ENCODE measurements at places on chromosomes 13 and 19. TPM values are rescaled to one million over a fixed set of nuclear protein-coding genes. Genes with fewer than 3 reads are reported as not detected.

DNA sequence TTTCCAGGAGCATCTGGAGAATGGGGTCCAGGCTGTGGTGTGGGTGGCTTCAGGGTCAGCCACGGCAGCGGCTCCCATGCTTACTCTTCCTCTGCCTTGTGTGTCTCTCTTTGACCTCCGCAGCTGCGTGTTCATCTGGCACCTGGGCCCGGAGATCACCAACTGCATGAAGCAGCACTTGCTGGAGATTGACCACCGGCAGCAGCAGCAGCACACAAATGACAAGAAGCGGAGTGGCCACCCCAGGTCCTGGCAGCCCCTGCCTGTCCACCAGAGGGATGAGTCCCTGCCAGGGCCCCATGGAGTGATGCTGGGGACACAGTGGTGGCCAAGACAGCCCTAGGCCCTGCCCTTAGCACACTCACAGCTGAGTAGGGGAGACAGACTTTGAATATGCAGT is 18.4 kb upstream of the OVOL3 start:
- no peak for DNase-seq

GRCh38 chr13:91719033-91719432 is 320.6 kb downstream of the GPC5 start:
- DNase-seq, result no peak

DNA sequence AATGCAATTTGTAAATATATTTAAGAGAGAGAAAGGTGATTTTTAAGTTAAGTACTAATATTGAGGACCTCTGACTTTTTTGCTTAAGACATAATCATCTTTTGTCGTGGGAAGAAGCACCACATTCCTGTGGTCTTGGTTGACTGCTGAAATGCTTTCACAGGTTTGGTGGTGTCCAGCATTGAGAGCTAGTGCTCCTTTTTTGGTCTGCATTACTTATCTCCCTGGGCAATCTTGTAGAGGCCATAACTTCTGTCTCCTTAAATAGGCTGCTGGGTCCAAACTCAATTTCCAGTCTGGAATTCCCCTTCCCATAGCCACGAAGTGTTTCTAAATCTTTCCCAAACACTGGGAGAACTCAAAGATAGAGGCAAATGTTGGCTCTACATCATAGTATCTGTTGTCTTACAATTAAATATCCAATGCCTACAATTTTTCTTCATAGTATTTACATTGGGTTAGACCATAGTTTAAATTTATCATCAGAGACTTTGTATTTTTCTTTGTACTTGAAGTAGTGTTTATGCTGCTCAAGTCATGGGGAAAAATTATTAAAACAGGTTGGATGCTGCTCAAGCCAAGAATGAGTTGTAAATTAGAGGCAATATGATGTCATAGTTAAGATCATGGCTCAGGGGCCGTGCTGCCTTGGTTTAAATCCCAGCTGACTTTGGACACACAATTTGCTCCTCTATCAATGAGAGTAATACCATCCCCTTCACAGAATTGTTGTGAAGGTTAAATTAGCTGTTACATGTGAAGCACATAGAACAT is 105.6 kb downstream of the POSTN start:
- no peak for DNase-seq

GRCh38 chr13:30045916-30046704 is 195.7 kb upstream of the UBL3 start:
- DNase-seq, result no peak

- DNase-seq, result no peak
Measured at GRCh38 chr13:94342436-94343242, 136.8 kb downstream of the DCT start.

DNA sequence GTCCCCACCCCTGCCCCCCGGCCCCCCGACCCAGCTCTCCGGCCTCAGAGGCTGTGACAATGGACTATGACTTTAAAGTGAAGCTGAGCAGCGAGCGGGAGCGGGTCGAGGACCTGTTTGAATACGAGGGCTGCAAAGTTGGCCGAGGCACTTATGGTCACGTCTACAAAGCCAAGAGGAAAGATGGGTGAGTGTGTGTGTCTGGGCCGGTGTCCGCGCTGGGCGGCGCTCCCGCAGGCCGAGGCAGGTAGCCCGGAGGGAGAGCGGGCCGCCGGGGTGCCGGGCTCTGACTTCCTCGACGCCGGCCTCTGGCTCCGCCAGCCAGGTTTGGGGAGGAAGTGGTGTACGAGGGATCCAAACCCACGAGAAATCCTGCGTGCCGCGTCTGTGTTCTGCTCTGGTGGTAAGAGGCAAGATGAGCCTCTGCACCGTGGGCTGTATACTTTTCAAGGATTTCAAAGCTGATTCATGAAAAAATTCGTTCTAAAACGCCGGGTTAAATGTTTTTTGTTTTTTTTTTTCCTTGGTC is 718 bp downstream of the CDK8 start:
- DNase-seq, result no peak

DNA sequence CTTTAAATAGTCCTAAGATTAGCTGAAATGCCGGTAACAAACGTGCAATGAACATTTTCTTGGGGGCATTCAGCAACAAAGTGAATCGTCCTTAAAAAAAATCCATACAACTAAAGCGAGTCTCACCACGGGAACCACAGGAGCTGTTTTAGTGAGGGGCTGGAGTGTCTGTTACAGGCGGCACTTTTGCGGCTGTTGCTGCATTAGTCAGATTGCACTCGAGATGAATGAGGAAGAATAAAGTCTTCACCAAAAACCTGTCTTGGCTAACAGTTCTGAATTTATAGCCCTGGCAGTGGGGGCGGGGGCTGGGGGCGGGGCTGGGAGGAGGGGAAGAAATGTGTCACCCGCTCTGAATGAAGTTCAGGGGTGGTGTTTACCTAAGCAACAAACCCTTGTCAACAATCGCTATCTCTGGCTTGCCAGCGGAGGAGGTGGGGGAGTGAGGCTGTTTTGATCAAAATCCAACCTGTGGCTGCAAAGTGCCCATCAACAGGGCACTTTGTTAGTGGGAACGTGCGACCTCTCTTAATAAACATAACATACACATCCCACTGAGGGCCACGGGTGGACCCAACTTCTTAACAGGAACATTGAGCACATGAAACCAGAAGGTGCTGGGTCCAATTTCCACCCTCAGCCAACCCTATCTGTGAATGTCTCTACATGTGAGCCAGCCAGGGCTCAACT is 44.5 kb downstream of the RFX2 start:
- no peak for DNase-seq

GRCh38 chr19:30719999-30720345 is 347.8 kb downstream of the ZNF536 start:
- no peak for DNase-seq

Gene MBD3L3
- not detected for polyA plus RNA-seq

Gene AMH
- polyA plus RNA-seq, result 3.8 TPM

- no peak for DNase-seq
Measured at GRCh38 chr13:25217023-25217885, 45.2 kb upstream of the AMER2 start.

GRCh38 chr13:48660361-48661076 is 6.8 kb downstream of the CYSLTR2 start:
- no peak for DNase-seq

Gene DOCK6
- polyA plus RNA-seq, result 45.4 TPM

- no peak for DNase-seq
Measured at GRCh38 chr13:72686766-72687165, 40.7 kb downstream of the MZT1 start.

Gene IRGC
- not detected for polyA plus RNA-seq

Gene CCDC159
- polyA plus RNA-seq, result 20.2 TPM

DNA sequence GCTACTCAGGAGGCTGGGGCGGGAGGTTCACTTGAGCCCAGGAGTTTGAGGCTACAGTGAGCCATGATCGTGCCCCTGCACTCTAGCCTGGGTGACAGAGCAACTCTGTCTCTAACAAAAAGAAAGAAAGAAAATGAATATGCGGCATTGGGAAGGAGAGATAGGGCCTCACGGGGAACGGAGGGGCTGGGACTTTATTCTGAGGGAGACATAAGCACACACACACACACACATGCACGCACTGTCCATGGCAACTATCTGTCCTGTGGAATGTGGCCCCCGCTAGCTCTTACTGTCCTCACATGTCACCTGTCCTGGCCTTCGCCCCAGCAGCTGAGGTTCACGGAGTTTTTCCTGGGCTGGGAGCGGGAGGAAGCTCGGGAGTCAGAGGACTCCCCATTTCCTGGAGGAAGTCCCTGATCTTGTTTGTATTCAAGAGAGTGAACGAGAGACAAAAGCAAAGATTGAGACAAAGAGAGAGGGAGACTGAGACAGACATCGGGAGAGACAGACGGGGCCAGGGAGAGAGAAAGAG is 654 bp downstream of the STAP2 start:
- DNase-seq, result no peak

- DNase-seq, result no peak
Measured at GRCh38 chr19:19542507-19542906, 4.4 kb downstream of the CILP2 start.

Gene OR4F17
- polyA plus RNA-seq, result not detected

Gene KLK8
- 4.2 TPM for polyA plus RNA-seq

DNA sequence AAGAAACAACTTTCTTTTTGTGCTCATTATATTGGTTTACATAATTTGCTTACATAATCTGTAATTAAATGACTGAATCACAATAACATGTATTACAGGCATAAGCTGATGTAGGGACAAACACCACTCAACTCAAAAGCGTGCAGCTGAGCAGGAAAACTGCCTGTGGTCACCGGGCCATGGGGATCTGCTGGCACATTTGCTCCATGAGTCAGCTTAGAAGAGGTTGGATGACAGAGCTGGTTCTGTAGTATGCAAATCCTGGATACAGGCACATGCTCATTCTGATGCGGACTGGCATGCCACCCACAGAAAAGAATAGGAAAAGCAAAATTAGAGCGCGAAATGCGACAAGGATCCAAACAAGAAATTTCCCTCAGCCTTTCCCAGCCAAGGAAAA is 128.6 kb downstream of the USP12 start:
- no peak for DNase-seq

Gene CCDC8
- polyA plus RNA-seq, result 56.0 TPM

DNA sequence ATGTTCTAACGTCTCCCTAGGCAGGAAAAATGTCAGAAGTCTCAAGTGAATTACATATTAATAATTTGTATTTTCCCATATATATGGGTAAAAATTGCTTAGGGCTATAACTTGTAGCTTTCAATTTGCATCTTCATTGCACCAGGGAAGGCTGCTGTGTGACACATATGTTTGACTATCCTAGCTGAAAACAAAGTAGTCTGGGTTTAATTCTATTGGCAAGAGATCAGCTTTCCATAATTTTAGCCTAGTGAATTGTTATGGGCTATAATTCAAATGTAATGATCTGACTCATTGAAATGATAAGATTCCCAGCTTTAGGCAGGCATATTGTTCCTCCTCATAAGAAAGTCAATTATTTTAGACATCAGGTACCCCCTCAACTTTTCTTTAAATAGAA is 553.1 kb downstream of the DCT start:
- no peak for DNase-seq

- DNase-seq, result no peak
Measured at GRCh38 chr19:4521170-4521887, 3.0 kb upstream of the PLIN4 start.

- DNase-seq, result no peak
Measured at GRCh38 chr13:102913914-102914313, 68.1 kb downstream of the ERCC5 start.

- DNase-seq, result no peak
Measured at GRCh38 chr13:113656831-113657671, 947 bp downstream of the ATP4B start.

Gene SHD
- 2.4 TPM for polyA plus RNA-seq

DNA sequence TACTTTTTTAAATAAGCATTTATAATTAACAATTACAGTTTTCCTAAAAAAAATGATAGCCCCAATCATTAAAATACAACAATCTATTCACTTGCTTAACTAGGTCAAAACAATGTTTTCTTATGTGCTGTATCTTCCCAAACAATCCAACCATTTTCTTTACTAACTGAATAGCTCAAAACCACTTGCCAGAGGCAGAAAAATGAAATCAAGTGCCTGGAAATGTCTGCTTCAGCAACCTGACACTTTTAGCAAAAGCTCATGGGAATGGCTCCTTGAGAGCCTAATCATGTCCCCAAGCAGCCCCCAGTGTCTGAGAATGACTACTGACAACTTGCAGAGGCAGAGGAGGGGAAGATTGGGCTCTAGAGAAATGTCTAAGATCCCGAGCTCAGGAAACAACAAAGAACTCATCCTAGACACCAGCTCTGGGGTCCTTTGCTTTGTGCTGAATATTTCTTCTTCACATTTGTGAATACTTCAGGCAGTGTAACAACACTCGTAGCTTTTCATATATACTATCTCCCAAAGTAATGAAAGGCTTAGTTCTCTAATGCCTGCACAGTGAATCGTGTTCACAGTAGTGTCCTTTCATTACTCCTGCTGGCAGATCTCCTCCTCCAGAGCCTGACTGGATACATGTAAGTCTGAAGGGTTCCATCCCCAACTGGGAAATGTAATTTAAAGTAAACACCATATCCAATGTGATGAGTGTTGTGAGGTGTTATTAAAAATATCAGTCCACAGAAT is 280.0 kb downstream of the LHFPL6 start:
- no peak for DNase-seq

- no peak for DNase-seq
Measured at GRCh38 chr19:7500811-7501450, 12.1 kb upstream of the PEX11G start.

Gene CERS1
- polyA plus RNA-seq, result 8.1 TPM

- DNase-seq, result no peak
Measured at GRCh38 chr19:17333611-17334413, 843 bp downstream of the ANO8 start.

DNA sequence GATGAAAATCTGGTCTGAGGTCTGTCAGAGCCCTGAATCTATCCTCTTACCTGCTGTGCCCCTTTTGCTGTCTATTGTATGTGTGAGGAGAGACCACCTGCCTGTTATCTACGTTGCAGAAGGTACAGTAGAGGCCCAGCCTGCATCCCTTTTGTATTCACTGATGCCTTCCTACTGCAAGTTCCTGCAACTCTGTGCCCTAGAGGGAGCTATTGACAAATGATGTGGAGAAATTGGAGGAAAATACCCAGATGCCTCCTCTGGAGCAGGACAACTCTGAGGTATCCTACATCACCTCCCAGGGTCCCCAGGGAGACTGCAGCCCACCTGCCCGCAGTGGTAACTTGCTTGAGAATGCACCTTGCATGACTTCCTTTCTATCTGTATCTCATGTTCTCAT is 33.7 kb downstream of the SIAH3 start:
- DNase-seq, result no peak

Gene SIGLECL1
- polyA plus RNA-seq, result not detected

Gene RGCC
- polyA plus RNA-seq, result 15.4 TPM

DNA sequence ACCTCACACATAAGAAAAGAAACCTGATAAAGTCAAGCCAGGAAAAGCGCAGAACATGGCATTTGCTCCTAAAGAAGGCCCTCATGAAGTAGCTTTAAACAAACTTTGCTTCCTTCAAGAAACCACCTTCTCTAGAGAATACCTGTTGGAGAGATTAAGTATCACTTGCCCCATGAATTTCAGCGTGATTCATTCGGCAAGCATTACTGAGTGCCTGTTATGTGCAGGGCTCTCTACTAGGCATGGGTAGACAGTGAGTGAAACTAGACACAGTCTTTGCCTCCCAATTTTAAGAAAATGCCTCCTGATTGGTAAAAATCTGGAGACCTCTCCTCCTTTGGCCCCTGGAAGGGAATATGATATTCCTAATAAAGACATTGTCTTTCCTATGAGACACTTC is 475.8 kb upstream of the NBEA start:
- no peak for DNase-seq

Gene ZNF93
- polyA plus RNA-seq, result 18.5 TPM

Gene IZUMO1
- polyA plus RNA-seq, result 0.67 TPM

Measured in left renal cortex interstitium (tissue), 4 donors.